ENCODE measurements at places on chromosomes 4 and X.
A peak's percentile ranks its signal among the peaks of the same experiment; 100 is the strongest.

- DNase-seq = no peak
Observed at GRCh38 chr4:183100827-183101226, 1.8 kb downstream of the WWC2 start.

- DNase-seq = no peak
Observed at GRCh38 chrX:17537723-17538243, 162.8 kb downstream of the NHS start.

- DNase-seq = no peak
Observed at GRCh38 chr4:112513971-112514646, 1.9 kb downstream of the NEUROG2 start.

DNA sequence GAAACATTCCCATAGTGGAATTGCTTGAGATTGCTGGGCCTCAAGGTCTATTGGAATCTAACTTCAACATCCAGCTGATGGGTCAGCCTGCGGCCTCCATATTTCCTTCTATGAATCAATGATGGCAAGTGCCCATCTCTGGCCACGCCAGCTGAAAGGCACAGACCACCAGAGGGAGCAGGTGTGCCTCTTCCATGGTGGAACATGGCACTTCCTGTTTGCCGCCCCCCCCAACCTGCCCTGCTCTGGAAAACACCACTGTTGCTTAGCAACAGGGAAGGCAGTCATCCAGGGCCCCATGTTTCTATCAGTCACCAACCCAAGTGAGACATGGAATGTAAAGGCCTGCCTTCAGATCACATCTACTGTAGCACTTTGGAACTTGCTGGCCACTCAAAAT, 11.6 kb downstream of the PAGE4 start:
- peak; percentile 58 for DNase-seq
